ENCODE measurements at places on chromosomes 1 and 21.

DNA sequence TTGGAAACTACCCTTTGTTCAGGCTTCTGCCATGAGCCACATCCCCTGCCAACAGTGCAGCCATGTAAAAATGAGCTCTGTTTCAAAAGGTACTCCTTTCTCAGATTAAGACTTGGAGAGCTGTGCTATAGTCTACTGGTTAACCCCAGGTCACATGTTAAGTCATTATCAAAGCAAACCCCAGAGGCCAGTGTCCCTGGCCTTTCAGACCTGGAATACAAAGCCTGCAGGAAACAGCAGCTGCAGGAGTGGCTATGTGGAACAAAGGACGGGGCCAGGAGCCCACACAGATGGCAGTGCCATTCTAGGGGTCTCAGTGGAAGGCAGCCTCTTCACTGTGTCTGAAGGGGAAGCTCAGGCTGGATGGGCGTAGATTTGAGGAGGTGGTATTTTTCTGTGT lies 6.7 kb downstream of the ZNF496 start:
- no peak for DNase-seq

DNA sequence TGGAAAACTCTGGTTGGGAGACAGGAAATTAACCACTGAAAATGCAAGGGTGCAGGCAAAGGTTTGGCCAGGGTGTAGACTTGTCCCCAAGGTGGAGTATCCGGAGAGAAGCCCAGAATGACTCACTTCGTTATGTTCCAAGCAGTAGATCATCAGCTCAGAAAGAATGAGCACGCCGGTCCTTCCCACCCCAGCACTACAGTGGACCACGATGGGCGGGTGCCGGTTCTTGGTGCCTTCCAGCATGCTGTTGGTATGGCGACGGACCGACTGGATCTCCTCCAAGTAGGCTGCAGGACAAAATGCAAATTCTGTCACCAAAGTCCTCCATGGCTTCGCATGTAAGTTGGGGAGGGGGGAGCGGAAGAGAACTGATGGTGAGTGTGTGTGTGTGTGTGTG lies 83.4 kb downstream of the SMYD2 start:
- DNase-seq: no peak

GRCh38 chr1:79355090-79355489 lies 348.6 kb upstream of the ADGRL4 start:
- DNase-seq: no peak

DNA sequence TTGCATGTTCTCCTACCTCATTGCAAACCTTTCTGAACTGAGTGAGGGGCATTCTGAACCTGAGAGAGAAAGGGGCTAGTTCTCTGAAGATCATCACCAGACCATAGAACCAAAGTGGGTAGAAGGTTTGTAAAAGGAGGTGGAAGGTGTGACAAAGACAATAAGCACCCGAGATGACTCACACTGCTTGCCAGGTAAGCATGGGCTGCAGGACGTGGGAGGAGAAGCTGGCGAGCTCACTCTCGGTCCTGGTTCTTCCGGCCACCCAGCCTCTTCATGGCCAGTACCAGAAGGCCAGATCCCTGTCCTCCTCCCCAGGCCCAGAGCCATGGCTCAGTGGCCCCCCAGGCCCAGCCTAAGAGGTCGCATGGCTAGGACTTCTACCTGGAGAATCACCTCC lies 128.3 kb downstream of the TMEM53 start:
- DNase-seq: no peak

DNA sequence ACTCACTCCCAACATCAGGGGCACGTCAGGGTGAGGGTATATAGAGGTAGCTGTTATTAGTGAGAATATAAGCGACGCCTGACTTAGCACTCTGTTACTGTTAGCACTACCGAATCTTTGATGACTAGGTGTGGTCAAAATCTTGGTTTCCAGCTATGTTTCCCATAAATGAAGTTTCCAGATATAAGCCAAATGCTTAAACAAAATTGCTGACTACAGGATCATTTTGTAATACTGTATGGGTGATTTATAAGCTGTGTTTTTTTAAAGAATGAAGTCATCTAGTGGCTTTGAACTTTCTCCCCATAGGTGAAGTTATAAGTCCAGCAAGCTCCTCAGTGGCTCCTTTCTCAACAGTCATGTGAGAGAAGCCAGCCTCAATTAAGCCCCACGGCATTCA lies 23.7 kb downstream of the KCNJ15 start:
- DNase-seq: no peak
